ENCODE measurements at places on chromosomes 1 and 21. TPM values are rescaled to one million over a fixed set of nuclear protein-coding genes. Genes with fewer than 3 reads are reported as not detected.
A peak's percentile ranks its signal among the peaks of the same experiment; 100 is the strongest.

DNA sequence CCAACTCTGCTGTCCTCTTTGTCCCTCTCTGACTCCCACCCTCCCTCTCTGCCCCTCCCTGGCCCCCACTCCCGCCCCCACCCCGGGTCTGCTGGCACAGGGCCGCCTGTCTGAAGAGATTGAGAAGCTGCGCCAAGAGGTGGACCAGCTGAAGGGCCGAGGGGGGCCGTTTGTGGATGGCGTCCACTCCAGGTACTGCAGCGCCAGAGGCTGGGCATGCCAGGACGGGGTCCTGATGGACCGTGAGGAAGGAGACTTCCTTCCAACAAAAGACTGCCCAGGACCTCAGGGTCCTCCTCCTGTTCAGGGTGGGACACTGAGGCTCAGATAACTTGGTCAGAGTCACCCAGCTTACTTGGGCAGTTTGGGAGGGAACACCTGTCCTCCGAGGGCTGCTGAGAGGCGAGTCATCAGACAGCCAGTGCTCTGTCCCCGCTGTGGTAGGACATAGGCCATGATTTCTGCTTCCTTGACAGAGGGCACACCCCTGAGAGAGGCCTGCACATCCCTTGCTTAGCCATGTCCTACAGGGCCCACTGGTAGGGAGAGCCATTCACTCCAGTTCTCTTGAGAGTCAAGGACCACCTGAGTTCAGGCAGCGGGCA, 23.4 kb downstream of the PPFIA4 start:
- no peaks in the 10 kb centered on the region for H3K4me1 ChIP-seq
- H3K27ac ChIP-seq = no peak overlapping the region
- no peaks in the 10 kb centered on the region for H3K27me3 ChIP-seq
- no peaks in the 10 kb centered on the region for H3K36me3 ChIP-seq

LRRC3 gene
- 1.0 TPM for total RNA-seq

- H3K4me1 ChIP-seq = no peaks in the 10 kb centered on the region
- no peak for DNase-seq
- no peaks in the 10 kb centered on the region for H3K27me3 ChIP-seq
- H3K27ac ChIP-seq = no peak overlapping the region
- H3K4me3 ChIP-seq = no peak overlapping the region
These were observed 14.3 kb downstream of the KCNT2 start for GRCh38 chr1:196593955-196594354.

GRCh38 chr1:35717911-35718476, 690 bp downstream of the C1orf216 start:
- no peak for DNase-seq
- H3K27me3 ChIP-seq = no peaks in the 10 kb centered on the region
- peak overlapping the region; percentile 87 for H3K4me3 ChIP-seq
- H3K27ac ChIP-seq = peak overlapping the region; percentile 67

DNA sequence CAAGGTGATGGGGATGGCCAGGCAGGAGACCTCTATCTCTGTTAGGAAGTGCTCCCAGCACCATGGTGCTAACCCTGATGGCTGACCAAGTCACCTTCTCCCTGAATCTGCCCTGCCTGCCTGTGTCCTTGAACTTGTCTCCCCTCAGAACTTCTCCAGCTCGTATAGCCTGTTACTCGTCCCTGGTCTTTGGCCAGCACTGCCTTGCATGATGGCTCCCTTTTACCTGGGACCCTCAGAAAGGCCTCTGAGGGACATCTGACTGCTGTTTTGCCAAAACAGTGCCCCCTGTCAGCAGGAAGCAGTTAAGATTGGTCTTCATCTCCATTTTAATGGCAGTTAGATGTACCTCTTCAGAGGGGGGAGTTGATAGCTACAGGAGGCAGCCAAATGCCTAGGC, 148.3 kb downstream of the RHOU start:
- no peak overlapping the region for H3K27ac ChIP-seq
- H3K36me3 ChIP-seq = no peaks in the 10 kb centered on the region
- no peak for DNase-seq
- no peak overlapping the region for H3K4me3 ChIP-seq

DNA sequence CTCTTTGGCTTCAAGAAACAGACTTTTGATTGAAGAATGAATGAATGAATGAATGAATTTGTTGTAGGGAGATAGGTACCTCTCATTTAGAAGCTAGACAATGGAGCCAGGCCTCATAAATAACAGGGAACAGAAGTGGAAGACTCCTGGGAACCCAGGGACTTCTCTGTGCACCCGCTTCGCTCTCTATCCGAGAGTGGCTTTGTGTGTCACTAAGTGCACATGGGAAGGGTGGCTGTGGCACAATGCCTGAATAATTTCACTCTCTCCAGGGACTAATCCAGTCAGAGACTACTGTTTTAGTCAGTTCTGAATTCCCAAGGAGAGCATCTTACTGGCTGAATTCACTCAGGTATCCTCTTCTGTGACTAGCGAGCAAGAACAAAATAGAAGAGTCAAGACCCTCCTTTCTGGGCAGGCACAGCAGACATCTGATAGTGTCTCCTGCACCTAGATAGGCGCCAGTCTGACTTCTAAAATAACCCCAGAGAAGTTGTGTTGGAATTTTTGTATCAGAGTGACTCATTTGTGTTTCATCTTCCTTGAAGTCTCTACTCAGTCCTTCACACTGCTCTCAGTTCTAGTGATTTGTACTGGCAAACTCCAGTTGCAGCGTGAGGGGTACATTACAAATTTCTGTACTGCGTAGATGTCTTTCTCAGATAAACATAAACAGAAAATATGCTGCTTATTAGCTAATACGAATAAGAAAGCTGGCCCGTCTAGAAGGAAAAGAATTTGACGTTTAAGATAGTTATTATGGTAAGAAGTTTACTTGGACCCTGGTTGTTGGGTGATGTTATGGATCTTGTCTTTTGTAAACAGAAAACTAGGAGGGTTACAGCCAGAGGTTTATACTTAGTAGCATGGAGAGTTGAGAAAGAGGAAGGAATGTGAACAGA, 34.0 kb downstream of the BACH1 start:
- no peak overlapping the region for H3K27ac ChIP-seq
- H3K4me3 ChIP-seq = no peak overlapping the region
- H3K36me3 ChIP-seq = no peaks in the 10 kb centered on the region
- no peaks in the 10 kb centered on the region for H3K27me3 ChIP-seq

RNF186 gene
- total RNA-seq = not detected

KRTAP10-12 gene
- not detected for total RNA-seq

DNA sequence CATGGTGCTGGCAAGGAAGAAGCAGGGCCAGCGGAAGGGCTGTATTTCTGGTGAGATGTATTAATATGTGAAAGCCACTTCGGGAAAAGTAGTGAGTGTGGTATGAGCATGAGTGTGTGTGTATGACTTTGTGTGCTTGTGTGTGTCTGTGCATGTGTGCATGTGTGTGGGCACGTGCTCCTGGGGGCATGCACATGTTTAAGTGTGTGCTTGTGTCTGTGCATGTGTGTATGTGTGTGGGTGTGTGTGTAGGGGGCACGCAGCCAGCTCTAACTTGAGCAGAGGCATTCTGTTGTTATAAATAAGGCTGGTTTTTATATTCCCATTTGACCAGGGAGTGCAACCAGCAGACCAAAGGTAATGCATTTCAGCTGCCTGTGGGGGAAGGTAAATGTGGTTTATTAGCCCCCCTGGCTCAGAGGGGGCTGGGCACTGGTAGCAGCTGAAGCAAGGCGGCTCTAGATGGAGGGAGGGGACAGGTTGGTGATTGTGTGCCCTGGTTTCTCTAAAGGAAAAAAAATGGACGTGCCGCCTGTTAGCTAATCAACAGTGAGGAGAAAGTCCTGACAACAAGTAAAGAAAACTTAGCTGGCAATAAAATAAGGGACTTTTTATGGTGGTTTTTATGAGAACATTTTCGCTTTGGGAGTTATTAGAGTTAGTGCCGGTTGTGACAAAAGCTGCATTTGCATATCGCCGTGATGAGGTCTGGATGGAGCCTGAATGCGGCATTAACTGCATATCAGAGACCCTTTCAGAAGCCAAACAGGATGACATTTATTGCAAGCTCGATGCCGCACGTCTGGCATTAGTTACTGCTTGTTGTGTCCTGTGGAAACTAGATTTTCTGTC, 180.1 kb downstream of the CAMTA1 start:
- H3K27ac ChIP-seq = no peak overlapping the region
- no peak for DNase-seq
- H3K36me3 ChIP-seq = no peaks in the 10 kb centered on the region
- no peaks in the 10 kb centered on the region for H3K27me3 ChIP-seq

All from naive thymus-derived CD4-positive, alpha-beta T cell (primary cell).